NCI-H2081 treated with DMSO at 0.1 percent for 48 hours (cell line): ENCODE measurements at places on chromosomes 6 and 20.
A peak's percentile ranks its signal among the peaks of the same experiment; 100 is the strongest.

GRCh38 chr6:42424906-42425474 lies 26.7 kb downstream of the TRERF1 start:
- no peak for DNase-seq

GRCh38 chr20:57439432-57439831 lies 48.2 kb downstream of the RBM38 start:
- no peak for DNase-seq

GRCh38 chr6:52551483-52552277 lies 25.2 kb downstream of the TRAM2 start:
- peak; percentile 56 for DNase-seq

DNA sequence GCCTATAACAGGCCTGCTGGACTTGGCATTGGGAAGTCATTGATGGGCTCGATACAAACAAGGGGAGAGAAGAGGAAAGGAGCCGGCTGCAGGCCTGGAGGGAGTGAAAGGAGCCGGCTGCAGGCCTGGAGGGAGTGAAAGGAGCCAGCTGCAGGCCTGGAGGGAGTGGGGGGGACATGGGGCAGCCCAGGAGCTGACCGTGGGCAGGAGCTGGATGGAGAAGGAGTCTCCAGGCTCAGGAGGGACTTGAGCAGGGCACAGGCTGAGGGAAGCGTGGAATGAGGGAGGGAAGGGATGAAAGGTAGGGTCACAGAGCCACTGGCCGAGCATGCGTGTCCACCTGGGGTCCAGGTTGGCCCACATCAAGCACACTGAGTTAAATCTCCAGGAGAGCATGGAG lies 32.0 kb downstream of the RPP40 start:
- no peak for DNase-seq

DNA sequence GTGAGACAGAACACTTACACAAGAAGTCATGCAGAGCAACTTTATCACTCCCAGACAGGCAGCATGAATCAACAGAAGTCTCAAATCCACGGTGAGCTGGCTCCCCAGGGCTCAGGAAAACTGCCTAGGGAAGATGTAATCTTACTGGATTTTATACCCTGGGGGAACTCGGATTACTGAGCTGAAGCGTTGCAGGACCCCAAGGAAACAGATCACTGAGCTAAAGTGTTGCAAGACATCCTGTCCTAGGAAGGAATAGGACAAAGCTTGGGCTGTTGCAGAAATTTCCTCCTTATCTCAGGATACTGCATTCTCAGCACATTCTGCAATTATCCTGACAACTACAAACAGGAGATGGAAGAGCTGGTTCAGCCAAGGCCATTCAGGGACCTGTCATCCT lies 224.8 kb downstream of the TFAP2A start:
- DNase-seq: no peak

GRCh38 chr6:152380351-152380767 lies 256.8 kb downstream of the SYNE1 start:
- no peak for DNase-seq
